ENCODE measurements at places on chromosomes 4 and X.

- DNase-seq = no peak
These were observed 30.6 kb upstream of the GTPBP6 start for GRCh38 chrX:349196-349595.

GRCh38 chrX:28693101-28693500 lies 105.9 kb downstream of the IL1RAPL1 start:
- DNase-seq = no peak

GRCh38 chrX:31349515-31349914 lies 277.7 kb upstream of the FTHL17 start:
- no peak for DNase-seq

DNA sequence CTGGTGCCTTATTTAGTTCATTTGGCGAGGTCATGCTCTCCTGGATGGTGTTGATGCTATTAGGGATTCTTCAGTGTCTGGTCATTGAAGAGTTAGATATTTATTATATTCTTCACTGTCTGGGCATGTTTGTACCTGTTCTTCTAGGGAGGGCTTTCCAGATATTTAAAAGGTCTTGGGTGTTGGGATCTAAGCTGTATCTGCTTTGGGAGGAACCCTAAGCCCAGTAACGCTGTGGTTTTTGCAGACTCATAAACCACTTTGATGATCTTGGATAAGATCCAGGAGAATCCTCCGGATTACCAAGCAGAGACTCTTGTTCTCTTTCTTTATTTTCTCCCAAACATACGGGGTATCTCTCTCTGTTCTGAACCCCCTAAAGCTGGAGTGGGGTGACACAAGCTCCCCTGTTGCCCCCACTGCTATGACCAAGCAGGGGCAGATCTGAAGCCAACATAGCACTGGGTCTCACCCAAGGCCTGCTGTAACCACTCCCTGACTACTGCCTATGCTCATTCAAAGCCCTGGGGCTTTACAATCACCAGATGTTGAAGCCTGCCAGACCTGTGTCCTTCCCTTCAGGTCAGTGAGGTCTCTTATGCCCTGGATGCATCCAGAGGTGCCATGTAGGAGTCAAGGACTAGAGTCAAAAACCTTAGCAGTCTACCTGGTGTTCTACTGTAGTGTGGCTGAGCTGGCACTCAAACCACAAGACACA lies 187.6 kb downstream of the GUCY2F start:
- DNase-seq = no peak

DNA sequence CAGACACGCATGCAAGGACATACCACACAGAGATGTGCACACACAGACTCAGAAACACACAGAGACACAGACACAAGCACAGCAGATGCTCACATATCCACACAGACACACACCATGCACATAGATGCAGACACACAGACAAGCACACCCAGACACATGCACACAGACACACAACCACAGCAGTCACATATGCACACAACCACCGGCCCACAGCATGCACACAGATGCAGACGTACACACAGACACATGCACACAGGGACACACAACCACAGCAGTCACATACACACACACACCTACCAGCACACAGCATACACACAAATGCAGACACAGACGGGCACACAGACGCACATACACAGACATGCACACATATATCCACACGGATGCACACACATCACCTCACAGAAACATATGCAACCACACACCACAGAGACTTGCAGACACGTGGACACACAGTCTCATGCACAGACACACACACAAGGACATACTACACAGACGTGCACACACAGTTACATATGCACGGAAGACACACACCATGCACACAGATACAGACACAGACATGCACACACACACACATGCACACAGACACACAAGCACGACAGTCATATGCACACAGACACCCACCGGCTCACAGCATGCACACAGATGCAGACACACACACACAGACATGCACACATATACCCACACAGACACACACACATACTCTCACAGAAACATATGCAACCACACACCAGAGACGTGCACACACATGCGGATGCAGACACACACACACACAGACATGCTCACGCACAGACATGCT lies 25.2 kb upstream of the SLC25A6 start:
- no peak for DNase-seq

GRCh38 chr4:40264995-40265909 lies 68.4 kb downstream of the RHOH start:
- peak; percentile 18 for DNase-seq

DNA sequence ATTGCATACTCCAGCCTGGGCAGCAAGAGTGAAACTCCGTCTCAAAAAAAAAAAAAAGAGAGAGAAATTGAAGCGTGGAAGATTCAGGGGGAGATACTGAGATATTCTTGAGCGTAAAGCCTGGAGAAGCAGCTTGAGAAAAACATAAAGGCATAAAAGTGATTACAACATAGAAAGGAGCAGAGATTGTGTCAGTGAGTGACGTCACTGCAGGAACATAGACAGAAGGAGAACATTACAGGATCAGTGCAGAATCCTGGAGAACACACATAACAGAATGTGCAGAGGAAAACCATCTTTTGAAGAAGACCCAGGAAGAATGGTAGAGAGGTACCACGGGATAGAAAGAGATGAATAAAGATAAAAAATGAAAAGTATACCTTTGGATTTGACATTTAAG lies 147.0 kb downstream of the APBB2 start:
- DNase-seq = no peak

DNA sequence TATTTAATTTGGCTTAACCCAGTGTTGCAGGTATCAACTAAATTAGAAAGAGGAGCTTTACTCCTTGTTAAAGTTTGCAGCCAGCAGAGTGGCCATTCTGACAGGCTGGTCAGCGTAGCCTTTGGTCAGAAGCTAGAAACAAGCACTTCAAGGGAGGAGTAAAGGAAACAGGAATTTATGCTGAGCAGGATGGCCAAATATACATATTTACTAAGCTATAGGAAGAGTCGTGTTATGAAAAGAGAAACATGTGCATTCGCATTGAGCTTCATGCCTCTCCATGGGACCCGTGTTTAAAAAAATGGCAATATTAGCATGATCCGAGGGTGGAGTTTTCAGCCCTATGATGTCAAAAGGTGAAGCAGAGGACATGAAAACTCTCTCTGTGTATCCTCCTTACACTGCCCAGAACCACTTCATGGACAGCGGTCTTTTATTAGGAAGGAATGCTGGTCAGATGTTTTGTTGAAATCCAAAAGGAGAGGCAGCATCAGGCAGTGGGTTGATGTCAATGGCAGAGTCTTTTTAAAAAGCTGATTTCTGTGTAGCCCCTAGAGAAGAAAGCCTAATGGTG lies 71.8 kb upstream of the MAPK10 start:
- DNase-seq = no peak

GRCh38 chrX:69988955-69989394 lies 60.8 kb downstream of the AWAT2 start:
- DNase-seq = no peak

- no peak for DNase-seq
These were observed 1806.7 kb upstream of the PCDH7 start for GRCh38 chr4:28913466-28913865.

DNA sequence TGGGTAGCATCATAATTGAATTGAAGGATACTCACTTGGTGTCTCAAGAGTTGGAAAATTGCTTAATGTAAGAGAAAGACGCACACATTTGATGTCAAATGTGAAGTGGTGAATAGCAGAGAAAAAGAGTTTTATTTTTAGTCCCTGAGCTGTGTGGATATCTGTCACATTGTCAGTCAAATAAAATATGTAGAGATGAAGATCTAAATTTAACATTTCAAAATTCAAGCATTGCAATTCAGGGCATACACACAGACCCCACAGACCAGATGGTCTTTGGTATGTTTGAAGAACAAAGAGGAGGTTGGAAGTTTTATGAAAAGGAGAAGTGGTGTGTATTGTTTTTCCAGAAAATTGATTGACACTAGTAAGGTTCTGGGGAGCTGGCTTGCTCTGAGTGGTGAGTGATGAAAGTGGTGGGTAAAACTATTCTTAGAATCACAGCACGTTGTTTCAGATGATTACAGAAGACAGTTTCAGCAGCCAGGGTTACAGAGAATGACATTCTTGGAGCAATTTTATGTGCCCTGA lies 44.9 kb upstream of the BBS12 start:
- DNase-seq = no peak

DNA sequence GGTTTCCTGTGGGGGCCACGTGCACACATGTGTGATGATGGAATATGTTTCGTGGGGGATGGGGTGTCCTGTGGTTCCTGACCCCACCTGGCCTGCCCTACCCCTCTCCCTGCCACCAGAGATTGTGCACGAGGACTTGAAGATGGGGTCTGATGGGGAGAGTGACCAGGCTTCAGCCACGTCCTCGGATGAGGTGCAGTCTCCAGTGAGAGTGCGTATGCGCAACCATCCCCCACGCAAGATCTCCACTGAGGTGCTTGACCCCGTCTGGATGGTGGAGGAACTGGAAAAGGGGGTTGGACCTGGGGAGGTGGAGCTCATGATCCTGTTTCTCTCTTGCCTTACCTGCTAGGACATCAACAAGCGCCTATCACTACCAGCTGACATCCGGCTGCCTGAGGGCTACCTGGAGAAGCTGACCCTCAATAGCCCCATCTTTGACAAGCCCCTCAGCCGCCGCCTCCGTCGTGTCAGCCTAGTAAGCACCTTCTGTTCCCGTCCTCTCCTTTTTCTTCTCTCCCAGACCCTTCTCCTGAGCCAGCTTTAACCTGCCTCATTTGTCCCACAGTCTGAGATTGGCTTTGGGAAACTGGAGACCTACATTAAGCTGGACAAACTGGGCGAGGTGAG lies 5.9 kb downstream of the CDK16 start:
- DNase-seq = no peak

DNA sequence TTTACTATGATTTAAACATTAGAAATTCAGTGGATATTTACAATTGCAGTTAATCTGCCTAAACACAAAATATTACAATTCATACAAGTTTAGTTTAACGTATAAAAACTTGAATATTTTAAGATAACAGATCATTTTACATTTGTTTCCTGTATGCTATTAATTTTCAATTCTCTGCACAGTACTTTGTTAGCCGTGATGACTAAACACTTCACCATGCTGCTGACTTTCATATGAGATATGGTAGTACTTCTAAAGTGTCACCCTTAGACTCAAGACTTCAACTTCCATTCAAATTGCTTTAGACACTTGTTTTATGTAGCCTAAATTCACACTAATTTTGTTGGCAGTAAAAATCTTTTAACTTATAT lies 1646.4 kb upstream of the ADGRL3 start:
- DNase-seq = no peak

DNA sequence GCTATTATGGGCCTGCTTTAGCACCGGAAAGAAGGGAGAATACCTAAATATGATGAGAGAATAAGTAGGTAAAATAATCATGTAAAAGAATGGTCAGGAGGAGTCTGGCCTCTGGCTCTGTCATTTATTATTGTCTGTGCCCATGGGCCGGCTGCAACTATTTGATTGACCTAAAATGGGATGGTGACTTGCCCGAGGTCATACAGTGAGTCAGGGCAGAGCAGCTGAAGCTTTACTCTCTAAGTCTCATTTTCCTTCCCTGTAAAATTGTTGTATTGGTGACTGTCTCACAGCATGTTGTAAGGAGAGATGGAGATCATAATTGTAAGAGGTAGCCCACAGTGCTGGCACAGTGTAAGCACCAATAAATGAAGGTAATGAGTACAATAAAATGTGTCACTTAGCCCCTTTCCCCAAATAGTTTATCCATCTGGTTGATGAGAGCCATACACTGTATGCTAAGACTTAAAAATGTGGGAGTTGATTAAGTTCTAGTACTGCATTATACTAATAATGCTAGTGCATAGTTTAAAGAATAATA lies 39.6 kb downstream of the RUFY3 start:
- no peak for DNase-seq

DNA sequence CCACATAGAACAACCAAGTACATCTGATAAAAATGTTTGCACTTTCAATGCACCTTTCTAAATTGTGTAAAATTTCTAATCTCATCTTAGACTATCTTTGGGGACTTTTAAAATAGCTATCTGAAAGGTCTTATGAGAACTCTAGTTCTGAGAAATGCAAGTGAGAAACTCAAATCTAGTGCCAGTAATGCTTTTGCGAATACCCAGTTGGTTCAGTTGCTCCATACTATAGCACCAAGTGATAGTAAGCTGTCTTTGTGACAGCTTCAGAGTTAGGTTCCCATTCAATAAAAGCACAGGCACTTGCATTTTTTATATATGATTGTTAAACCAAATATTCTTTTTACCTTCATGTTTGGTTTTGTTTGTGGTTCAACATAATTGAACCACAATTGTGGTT lies 4.5 kb upstream of the ITM2A start:
- no peak for DNase-seq

DNA sequence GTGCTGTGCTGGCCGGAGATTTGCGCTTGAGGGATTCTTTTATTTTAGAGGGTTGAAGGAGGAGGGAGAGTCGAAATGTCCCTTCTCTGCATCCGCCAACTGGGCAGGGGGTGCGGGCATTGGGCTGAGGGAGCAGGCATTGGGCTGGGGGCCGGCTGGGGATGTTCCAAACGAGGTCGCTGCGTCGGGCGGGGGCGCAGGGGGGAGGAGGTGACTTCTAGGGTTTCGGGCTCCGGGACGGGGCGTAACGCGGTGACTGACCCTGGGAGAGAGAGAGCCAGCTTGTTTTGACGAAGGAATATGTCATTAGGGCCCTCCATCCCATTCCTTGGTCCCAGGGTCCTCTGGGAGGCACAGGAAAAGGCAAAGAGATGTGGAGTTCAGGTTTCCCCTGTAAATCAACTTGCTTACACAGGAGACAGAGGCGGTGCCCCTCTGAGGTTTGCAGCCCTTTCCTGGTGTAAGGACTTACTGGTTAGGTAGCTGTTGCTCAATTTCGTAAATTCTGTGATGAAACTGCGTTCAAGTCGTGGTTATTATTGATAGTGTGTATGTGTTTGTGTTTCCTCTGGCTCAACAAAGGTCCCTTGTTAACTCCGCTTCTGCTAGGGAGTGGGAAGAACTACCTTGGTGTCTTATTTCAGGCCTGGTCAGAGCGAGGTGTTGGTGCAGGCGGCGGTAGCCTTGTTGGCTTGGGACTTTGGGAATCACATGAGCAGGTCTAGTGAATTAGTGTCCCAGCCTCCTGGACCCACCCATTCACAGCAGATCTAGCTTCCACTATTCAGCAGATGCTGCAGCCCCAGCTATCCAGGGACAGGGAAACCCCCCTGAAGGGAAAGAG lies 716 bp downstream of the FHIP1A start:
- no peak for DNase-seq

DNA sequence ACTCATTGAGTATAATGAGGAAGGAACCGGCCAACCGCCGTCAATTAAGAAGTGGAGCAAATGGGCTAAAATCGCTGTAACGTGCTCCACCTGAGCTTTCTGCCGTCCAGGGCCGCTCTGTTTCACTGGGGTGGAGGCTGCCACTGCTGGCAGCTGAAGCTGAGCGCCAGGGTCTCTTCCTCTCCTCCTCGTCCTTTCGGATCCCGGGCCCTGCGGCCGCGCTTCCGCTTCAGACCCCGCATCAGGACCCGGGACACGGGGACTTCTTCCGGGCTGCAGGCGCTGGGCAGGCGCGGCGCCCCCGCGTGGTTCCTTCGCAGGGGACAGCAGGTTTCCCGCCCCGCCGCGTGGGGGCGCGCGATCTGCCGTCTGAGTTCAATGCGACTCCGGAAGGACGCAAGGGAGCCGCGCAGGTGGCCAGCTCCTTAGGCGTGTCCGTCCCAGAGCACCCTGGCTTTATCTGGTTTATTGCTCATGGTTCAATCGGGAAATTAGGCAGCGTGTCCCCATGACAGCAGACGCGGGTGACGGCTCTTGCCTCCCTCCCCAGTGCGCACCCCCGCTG lies 519.8 kb downstream of the TRIML1 start:
- DNase-seq = no peak

GRCh38 chrX:42739258-42739657 lies 38.7 kb downstream of the PPP1R2C start:
- no peak for DNase-seq

All from GM19239 (cell line).